CD4-positive, alpha-beta T cell (primary cell): ENCODE measurements at places on chromosomes 16 and 17. TPM values are rescaled to one million over a fixed set of nuclear protein-coding genes. Genes with fewer than 3 reads are reported as not detected.

GRCh38 chr16:27226476-27226875 is 23.1 kb downstream of the KDM8 start:
- DNase-seq = no peak

- DNase-seq = no peak
Measured at GRCh38 chr17:78108726-78109488, 19.6 kb downstream of the TMC6 start.

GRCh38 chr17:9999919-10000695 is 95.0 kb upstream of the RCVRN start:
- DNase-seq = no peak

GRCh38 chr17:45006927-45007461 is 38.9 kb upstream of the C1QL1 start:
- DNase-seq = no peak

DNA sequence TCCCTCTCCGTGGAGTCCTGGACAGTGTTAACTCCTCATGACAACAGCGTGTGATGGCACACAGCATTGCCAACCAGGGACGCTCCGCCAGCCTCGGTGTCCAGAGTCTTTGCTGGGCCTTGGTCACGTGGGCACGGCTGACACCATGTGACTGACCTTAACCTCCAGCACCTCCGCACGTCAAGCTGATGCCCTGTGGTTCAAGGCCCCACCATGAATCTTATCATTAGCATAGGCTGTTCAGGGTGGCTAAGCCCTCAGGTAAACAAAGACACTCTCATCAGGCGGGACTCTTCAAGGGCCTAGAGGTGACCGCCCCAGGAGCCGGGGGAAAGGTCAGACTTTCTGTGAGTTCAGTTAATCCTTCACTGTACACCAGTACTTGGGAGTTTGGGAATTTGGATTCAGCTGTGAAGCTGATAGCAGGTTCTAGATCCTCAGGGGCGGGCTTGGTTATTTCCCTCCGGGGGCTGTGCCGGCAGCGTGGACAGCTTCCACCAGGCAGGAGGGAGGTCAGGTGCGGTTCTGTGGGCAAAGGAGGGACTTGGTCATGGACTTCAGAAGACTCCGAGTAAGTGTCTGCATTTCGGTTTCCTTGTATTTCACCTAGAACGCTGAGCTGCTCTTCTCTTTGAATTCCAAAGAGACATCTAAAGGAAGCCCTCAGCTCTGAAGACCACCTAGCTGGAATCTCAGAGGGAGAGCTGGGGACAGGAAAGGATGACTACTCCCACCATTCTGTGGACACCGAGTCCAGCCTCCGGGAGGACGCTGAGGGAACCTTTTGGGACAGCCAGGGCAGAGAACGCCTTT is 195.5 kb upstream of the CIBAR2 start:
- DNase-seq = no peak

DNA sequence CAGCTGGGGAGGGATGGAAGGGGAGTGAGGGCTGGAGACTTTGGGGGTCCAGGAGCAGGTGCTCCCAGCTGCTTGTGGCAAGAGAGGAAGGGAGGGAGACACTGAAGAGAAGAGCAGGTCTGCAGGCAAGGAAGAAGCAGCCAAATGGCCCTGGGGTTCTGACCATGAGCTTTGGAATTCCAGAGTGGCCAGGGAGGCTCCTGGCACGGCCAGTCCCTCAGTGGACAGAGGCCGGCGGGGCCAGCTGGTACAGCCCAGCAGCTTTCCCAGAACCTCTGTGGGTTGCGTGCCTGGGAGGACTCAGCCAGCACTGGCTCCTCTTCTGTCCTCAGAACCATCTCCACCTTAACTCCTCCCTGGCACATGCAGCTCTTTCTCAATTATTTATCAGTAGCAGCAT is 233.0 kb downstream of the MSI2 start:
- DNase-seq = no peak

Gene COX6A2
- not detected for total RNA-seq
